ENCODE measurements at places on chromosomes 1 and 21. TPM values are rescaled to one million over a fixed set of nuclear protein-coding genes. Genes with fewer than 3 reads are reported as not detected.

- DNase-seq: no peak
Measured at GRCh38 chr1:10910681-10911489, 101.6 kb upstream of the TARDBP start.

LCE1C gene
- total RNA-seq: not detected

- no peak for DNase-seq
Measured at GRCh38 chr1:175094626-175095025, 27.0 kb downstream of the TNN start.

- DNase-seq: no peak
Measured at GRCh38 chr1:72759486-72759885, 477.1 kb upstream of the NEGR1 start.

DNA sequence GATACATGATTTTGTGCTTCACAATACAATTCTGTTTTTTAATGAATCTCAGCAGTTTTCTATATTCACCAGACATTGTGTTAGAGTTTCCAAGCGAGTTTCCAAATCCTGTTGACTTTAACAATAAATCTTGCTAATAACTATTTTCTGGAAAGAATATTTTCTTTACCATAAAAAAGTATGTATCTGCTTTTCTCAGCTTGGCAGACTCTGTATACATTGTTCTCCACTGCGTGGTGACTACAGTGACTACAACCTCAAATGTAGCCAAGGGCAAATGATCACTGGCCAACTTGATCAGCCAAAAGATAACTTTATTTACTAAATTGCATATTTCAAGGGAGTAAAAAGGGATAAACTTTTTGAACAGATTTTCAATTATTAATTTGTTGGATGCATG is 325.9 kb upstream of the ADAMTS5 start:
- DNase-seq: no peak

DNA sequence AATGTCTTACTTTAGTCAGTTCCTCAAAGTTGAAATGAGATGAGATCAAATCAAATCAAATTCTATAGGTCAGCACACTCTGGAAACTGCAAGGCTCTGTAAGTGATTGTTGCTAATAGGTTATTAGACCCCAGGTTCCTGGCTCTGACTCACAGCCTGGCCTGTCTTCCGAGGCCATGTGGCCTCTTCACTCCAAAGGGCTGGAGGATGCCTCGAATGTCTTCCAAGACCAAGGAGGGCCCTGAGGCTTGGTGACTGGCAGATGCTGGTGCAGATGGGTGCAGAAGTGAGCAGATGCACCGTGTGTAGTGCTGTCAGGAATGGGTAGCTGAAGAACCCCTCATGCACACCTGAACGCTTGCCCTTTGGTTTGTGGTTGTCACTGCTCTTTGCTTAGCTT is 113.4 kb downstream of the MAB21L3 start:
- DNase-seq: no peak

GRCh38 chr1:30100524-30100862 is 622.9 kb downstream of the MATN1 start:
- no peak for DNase-seq

- no peak for DNase-seq
Measured at GRCh38 chr1:109986054-109986444, 1.5 kb downstream of the AHCYL1 start.

- no peak for DNase-seq
Measured at GRCh38 chr1:89781494-89782126, 39.2 kb upstream of the LRRC8D start.

GRCh38 chr1:239997515-239998311 is 94.0 kb upstream of the FMN2 start:
- DNase-seq: no peak

GRCh38 chr1:107526524-107527198 is 385.8 kb downstream of the NTNG1 start:
- no peak for DNase-seq

DNA sequence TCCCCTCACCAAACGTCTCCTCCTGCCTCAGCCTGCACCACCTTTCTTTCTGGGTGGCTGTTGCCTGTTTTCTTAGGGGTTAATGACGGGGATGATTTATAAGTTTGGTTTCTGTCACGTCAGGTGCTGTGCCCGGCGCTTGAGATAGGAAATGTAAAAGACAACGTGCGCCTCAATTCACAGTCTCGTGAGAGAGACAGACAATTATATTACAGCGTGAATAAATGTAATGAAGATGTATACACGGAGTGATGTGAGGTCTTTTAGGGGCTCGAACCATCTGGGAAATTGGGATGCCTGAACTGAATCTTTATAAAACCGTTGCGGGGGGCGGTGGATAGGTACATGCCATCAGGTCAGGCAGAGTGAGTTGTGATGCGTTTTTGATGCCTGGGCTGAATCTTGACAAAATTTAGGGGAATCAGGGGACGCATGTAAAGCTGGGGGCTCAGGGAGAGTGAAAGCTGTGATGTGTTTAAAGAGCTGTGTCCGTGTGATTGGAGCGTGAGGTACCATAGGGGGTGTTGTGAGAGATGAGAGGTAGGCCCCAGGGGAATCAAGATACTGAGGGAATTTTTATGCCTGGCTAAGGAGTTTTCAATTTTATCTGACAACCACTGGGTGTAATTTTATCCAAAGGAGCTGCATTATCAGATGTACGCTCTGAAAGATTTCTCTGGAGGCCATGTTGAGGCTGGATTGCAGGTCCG is 831 bp downstream of the TIPRL start:
- DNase-seq: no peak
